ENCODE measurements at places on chromosomes 6 and 20.

- DNase-seq: no peak
Measured at GRCh38 chr6:142336787-142337186, 35.0 kb downstream of the ADGRG6 start.

DNA sequence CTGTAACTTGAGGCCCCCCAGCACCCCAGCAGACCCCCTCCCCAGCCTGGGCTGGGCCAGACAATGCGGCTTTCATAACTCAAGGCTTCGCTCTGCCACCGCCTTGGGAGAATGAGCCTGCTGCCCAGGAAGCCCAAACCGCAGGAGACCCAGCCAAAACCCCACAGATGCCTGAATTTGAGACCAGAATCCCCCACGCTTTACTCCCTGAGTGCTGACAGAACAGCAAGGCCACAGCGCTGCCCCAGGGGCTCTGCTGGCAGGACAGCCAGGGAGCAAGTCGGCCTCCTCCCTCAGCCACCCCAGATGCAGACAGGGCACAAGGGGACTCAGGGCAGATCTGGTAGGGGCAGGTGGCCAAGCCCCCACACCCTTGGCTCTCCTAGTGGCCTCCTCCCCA is 2.2 kb downstream of the MDFI start:
- DNase-seq: no peak

GRCh38 chr20:62814060-62814708 is 2.7 kb upstream of the COL9A3 start:
- DNase-seq: no peak

DNA sequence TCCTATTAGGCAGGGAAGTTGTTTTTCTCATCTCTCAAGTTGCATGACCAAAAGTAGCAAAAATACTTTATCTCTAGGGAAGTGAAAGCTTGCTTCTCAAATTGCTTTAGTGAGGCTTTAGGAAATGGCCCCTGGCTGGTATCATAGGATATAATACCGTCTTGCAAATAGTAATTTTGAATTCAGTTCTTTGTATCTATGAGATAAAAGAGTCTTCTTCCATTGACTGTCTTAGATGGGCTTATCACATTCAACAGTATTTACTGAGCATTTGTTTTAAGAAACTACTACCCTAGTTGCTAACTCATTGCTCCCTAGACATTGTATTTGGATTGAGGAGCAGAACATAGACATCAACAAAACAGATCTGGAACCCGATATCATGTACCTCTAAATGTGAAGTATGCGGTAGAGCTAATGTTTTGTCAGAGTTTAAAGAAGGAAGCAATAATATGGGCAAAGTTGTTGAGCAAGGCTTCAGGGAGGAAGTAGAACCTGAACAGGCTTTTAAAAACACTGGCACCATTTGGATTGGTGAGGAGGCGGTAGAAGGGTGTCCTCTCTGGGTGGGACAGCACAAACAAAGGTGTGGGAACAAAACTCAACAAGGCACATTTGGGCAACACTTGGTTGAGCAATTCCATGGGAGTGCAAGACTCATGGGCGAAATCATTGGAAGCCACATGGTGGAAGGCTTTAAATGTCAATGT is 101.5 kb downstream of the SGK1 start:
- DNase-seq: no peak

GRCh38 chr6:112956696-112957535 is 609.8 kb downstream of the RFPL4B start:
- no peak for DNase-seq

DNA sequence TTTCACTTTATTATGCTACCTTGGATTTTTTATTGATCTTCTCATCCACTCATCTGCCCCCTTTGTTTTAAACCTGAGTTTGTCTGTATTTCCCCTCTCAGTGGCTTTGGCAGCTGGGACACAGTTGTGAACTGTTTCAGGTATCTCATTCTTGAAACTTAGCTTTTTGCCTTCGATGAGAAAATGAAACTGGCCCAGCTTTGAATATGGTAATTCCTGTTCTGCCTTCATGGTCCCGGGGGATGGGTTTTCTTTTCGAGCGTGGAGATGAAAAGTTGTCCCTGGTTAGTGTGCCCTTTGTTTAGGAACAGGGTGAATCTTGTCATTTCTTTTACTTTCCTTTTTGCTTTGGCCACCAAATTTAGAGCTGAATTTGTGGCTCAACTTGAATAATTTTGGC is 25.6 kb downstream of the DHX35 start:
- DNase-seq: no peak

DNA sequence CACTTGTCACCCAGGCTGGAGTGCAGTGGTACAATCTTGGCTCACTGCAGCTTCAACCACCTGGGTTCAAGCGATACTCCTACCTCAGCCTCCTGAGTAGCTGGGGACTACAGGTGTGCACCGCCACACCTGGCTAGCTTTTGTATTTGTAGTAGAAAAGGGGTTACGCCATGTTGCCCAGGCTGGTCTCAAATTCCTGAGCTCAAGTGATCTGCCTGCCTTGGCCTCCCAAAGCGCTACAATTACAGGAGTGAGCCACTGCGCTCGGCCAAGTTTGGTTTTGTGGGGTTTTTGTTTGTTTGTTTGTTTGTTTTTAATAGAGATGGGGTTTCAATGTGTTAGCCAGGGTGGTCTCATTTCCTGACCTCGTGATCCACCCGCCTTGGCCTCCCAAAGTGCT is 12.3 kb downstream of the LOC128125822 start:
- DNase-seq: no peak

- peak; percentile 47 for DNase-seq
Measured at GRCh38 chr20:62501801-62502495, 26.2 kb upstream of the GATA5 start.

GRCh38 chr6:37365791-37366190 is 12.0 kb downstream of the RNF8 start:
- no peak for DNase-seq

- no peak for DNase-seq
Measured at GRCh38 chr20:58707770-58708169, 15.2 kb downstream of the NPEPL1 start.

DNA sequence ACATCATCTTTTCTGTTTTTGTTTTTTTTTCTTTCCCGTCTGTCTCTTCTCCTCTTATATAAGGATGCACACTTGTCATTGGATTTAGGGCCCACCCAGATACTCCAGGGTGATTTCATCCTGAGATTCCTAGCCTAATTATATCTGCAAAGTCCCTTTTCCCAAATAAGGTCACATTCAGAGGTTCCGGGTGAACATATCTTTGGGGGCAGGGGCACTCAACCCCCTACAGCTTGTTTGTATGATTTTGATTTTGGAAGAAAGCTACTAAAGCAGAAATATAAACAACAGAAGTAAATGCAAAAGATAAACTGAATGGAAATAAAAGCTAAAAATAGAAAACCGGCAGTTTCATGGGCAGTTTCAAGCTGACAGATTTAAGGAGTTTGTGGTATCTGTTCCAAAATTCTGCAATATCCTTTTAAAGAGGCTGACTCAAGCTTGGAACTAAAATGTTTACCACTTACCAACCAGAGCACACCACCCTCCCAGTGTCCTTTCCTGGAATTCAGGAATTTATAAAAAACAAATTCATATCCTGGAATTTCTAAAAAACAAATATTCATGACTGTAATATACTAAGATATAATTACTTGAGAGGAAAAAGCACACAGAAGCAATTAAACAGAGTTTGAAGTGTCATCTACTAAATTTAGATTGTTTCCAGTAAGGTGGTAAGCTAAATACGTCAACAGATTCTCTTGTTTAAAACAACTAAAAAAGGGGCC is 100.0 kb upstream of the CARMIL1 start:
- no peak for DNase-seq

DNA sequence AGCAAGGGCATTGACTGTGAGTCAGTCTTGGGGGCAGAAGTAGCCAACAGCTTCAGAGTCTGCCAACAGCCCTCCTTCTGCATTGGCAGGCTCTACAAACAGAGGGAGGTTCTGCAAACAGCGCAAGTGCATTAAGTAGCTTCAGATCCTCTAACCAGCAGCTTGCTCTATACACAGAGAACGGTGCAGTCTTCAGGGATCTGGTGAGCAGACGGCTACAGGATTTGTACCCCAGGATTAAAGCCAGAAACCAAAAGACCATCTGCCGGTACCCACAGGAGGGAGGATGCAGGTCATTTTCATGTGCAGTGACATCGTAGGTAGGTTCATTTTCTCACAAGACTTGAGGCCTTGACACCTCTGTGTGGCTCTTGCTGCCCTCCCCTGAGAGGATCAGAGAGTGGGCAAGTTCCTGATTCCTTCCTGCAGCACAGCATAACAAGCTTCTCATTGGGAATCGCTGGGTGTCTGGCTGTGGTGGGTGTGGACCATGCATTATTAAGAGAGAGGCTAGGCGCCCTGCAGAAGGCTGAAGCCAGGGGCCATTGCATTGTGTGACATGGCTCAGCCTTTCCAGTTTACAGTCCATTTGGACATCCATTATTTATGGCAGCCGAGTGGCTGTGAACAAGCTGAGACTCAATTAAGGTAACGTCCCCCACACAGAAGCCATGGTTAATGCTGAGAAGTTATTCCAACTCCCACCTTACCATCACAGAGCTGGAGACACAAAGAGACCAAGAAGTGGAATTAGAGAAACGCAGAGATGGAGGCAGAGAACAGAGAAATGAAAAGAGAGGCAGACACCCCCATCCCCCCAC is 250.0 kb downstream of the LRFN2 start:
- DNase-seq: no peak

DNA sequence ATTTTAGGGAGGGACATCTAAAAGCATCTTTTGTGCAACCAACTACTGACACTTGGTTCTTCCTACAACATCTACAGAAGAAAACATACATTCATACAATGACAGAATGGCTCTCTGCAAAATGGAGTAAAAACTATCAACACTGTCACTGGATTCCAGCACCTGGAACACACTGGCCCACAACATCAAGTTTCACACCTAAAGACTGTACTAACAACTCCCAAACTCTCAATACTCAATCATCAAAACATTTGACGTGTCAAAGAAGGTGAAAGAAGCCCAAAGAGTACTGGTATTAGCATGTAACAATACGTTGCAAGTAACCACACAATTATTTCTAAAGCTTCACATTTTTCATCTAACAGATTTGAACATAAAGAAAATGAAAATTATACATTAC is 2.1 kb downstream of the CPNE1 start:
- no peak for DNase-seq

DNA sequence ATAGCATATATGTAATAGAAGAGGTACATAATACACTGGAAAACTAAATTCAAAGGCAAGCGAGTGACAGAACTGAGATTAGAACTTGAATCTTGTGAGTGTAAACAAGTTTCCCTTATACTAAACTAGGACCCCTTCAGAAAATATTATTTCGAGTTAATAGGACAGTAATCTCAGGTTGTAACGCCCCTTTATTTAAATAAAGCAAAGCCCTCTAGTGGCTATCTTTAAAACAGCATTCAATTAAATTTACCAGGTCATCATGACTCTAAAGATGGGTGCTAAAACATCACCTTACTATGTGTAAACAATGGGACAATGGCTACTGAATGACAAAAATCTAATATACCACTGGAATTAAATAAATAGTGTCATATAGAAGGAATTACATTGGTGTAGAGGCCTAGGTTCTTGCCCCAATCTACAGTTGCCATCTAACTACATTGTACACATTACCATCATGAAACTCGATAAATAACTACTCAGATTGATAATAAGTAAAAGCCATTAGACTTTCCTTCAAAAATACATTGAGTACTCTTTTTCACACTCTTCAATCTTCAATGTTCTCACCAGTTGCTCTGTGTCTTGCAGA is 255.4 kb upstream of the IRAK1BP1 start:
- DNase-seq: no peak

GRCh38 chr20:8036771-8037170 is 17.2 kb upstream of the TMX4 start:
- DNase-seq: no peak

- DNase-seq: no peak
Measured at GRCh38 chr6:113411011-113411410, 446.1 kb upstream of the MARCKS start.

GRCh38 chr20:38997622-38998021 is 35.5 kb downstream of the DHX35 start:
- DNase-seq: peak; percentile 61

GRCh38 chr6:109998159-109998785 is 20.2 kb downstream of the GPR6 start:
- DNase-seq: no peak

DNA sequence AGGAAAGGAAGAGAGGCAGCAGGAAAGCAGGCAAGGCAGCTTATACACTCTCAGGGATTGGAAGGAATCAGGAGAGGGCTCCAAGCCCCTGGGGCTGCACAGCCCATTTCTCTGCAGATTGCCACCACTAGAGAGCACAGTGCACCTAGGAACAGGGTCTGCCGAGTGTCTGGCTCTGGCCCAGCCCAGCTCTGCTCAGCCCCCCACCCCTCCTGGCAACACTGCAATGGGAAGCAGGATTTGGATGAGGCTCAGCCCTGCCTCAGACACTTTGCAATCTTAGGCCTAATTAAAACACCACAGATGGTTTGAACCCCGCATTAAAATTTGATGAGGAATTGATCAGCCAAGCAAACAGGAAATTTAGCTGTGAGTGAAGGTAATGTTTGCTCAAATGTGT is 252.7 kb downstream of the DHX35 start:
- no peak for DNase-seq

GRCh38 chr6:40480678-40481077 is 106.5 kb downstream of the LRFN2 start:
- no peak for DNase-seq

- no peak for DNase-seq
Measured at GRCh38 chr6:146911635-146912215, 292.5 kb upstream of the STXBP5 start.

DNA sequence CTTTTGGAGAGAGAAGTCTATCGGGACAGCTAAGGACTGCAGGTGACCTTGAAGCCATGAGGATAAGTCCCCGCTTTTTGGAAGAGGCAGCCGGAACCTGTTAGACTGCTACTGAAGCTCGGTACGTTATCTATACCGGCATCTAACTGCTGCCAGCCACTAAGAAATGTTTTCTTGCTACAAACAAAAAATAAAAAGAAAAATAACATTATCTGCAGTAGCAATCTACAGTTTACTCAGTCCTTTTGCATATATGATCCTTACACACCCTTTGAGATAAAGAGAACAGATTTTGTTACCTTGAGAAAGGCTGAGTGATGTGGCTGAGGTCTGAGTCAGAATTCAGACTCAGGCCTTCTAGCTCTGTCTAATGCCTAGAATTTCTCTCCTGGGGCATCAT is 314.6 kb downstream of the CDH26 start:
- no peak for DNase-seq

DNA sequence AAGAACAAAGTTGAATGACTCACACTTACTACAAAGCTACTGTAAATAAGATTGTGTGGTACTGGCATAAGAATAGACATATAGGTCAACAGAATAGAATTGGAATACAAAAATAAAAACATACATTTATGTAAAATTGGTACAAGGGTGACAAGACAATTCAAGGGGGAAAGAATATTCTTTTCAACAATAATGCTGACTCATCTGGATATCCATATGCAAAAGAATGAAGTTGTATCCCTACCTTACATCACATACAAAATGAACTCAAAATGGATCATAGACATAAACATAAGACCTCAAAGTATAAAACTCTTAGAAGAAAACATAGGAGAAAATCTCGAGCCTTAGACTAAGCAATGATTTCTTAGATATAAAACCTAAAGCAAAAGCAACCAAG is 50.9 kb downstream of the TRMT6 start:
- no peak for DNase-seq

GRCh38 chr6:35429463-35429862 is 22.7 kb upstream of the FANCE start:
- DNase-seq: no peak

Data from stimulated activated CD4-positive, alpha-beta T cell treated with anti-CD3 and anti-CD28 coated beads, Interleukin-4, amount 100 ng/mL, for 48 hours (primary cell).